Activated B cell treated with CpG ODN at 0.5 μM for 24 hours (primary cell): ENCODE measurements at places on chromosomes 3 and 15.

- peak; percentile 35 for DNase-seq
These were observed 16.2 kb downstream of the NISCH start for GRCh38 chr3:52471371-52472238.

DNA sequence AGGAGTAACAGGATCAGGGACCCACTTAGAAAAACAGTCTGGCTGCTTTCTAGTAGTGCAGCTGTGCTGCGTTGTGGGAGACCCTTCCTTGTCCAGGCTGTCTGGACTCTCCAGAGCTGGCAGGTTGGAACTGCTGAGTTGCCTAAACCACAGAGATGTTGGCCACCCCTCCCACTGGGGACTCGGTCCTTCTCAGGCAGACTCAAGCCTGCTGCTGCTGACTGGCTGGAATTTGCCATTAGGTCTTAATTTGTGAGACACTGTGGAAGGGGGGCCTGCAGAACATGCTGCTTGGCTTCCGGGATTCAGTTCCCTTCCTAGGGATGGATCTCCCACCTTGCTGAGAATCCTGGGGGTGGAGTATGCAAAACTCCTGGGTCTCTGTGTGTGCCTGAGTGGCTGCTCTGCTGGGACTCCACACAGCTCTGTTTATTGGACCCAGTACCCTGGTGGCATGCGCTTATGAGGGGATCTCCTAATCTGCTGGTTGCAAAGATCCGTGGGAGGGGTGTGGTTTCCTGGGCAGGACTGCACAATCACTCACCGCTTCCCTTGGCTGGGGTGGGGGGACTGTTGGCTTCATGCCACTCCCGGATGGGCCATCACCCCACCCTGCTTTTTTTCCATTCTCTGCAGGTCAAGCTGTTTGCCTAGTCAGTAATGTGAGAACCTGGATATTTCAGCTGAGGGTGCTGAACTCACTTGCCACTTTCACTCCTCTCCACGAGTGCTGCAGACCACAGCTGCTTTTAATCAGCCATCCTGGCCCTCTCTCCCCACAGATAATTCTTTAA is 150.5 kb downstream of the CFAP20DC start:
- DNase-seq, result peak; percentile 23

- no peak for DNase-seq
These were observed 328.9 kb upstream of the RBMS3 start for GRCh38 chr3:28951772-28952556.

GRCh38 chr3:183189641-183190040 is 27.1 kb upstream of the LAMP3 start:
- no peak for DNase-seq

- no peak for DNase-seq
These were observed 809.7 kb downstream of the NR2F2 start for GRCh38 chr15:97140216-97140615.

GRCh38 chr3:125179143-125179883 is 33.2 kb downstream of the SLC12A8 start:
- no peak for DNase-seq

DNA sequence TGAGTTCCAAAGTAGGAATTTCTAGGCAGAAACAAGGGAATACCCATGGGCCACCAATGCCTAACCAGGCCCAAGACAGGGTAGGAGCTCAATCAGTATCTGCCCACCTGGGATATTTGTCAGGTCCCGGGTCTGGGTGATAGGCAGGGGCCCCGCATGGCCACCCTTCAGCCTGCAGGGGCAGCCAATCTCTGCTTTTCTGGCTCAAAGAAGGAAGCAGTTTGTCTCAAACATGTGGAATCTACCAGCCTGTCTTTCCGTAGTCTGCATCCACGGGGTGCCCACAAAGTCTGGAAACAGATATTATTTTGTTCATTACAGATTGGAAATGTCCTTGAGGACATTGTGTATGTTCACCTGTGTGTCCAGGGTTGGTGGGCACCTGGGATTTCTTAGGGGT is 56.2 kb downstream of the CEMIP start:
- DNase-seq, result no peak

DNA sequence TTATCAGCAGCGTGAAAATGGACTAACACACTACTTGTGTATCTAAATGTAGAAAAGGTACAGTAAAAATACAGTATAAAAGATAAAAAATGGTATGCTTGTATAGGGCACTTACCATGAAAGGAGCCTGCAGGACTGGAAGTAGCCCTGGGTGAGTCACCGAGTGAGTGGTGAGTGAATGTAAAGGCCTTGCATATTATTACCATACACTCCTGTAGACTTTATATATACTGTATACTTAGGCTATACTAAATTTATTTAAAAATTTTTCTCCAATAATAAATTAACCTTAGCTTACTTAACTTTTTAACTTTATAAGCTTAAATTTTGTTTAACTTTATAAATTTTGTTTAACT is 67.2 kb upstream of the TSPAN3 start:
- DNase-seq, result no peak

- DNase-seq, result no peak
These were observed 30.4 kb downstream of the ATG3 start for GRCh38 chr3:112531358-112531781.

DNA sequence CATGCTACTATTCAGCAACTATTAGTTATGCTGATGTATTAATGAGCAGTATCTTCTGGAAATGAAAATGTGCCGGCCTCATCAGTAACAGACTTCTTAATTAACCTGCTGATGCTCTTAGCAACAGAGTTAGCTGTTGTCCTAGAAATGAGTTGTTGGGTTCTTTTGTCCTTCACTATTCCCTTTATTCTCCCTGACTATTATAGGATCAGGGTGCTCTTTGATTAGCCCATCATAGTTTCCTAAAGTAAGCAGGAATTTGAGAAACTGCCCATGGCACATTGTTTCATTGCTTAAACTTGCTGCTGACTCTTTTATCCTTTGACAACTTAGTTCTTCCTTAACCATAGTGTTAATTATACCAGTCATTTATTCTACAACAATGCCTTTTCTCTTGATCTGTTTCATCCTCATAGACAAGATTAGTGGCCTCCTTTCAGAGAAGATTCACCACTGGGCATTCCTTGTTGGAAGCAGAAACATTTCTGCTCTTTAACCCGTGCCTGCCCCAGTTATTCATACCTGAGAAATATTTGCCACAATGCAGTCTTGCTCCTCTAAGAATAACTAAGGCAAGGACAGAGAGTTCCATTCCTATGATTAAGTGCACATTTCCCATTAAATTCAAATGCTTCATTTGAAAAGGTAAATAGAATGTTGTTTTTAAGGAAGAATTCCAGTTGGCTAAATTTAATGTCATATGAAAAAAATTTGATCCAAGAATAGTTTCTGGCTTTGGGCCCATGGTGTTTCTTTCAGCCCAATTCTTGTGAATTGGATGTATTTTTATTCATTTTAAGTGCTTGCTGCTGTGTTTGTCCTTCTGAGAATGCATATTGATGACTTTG is 573.3 kb upstream of the TBL1XR1 start:
- DNase-seq, result no peak

DNA sequence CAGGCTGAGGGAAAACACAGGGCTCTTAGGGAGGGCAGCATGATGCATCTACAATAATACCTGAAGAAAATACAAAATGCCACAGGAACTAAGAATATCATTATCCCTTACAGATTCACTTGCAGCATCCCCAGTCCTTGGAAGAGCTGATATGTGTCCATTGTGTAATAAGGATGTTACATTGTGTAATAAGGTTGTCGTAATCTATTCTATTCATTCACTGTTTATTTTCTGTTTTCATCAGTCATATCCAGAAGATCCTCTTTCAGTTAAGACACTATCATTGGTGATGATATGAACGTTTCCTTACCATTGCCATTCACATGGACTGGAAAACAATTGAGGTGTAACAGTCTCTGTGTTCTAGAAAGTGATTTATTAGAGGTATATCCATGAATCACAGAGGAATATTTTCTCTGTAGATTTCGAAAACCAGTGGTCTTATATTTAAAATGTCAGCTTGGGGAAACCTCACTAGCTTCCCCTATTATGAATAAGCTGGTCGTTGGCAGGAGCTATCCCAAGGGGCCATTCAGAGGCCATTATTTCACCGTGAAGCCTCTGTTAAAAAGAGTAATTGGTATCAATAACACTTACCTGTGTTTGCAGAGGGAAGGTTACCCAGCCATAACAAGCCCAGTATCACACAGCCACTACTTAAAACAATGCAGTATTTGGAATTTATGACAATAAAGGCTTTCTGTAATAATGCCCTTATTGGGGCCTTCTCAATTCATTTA is 241.1 kb downstream of the ZNF385D start:
- DNase-seq, result no peak

DNA sequence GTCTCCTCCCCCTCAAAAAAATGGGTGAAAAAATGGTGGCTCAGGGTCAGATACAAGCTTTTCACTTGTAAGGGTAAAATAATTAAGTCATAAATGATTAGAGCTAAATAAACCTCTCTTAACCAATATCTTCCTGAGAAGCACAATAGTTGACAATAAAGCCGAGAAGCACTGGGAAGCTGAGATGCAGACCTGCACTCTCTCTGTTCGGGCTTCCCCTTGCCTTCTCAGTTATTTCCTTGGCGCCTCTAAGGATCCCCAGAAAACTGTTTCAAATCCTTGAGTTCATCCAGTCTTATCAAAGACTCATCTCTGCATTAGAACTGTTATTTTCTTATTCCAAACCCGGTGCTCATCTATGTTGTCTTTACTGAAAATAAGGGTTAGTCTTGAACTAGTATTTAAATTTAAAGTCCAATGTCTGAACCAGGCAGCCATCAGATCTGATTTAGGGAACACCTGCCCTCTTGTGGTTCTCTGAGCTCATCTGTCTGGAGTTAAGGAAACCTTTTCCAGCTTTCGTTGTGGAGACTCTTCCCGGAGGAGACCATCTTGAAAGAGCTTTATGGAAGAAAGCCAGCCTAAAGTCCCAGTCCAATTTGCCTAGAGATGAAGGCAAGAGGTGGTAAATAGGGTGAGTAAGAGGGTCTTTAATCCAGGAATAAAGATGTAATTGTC is 256.4 kb upstream of the MCTP2 start:
- DNase-seq, result no peak

DNA sequence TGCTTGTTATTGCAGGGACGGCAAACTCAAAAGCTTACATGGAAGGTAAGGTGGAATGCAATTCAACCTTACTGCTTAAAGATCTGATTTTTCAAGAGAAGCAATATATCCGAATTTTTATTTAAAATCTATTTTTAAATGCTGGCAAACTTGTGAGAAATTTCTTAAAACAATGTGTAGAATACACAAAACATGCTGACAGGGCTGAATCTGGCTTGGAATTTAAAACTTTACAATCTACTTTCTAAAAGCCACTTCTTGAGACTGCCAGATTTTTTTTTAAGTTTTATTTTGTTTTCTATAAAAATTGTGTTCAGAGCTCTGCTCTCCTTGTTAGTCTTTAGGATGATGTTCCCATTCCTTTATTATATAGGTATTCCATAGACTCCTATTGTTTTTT is 146.7 kb downstream of the ADAM10 start:
- no peak for DNase-seq

DNA sequence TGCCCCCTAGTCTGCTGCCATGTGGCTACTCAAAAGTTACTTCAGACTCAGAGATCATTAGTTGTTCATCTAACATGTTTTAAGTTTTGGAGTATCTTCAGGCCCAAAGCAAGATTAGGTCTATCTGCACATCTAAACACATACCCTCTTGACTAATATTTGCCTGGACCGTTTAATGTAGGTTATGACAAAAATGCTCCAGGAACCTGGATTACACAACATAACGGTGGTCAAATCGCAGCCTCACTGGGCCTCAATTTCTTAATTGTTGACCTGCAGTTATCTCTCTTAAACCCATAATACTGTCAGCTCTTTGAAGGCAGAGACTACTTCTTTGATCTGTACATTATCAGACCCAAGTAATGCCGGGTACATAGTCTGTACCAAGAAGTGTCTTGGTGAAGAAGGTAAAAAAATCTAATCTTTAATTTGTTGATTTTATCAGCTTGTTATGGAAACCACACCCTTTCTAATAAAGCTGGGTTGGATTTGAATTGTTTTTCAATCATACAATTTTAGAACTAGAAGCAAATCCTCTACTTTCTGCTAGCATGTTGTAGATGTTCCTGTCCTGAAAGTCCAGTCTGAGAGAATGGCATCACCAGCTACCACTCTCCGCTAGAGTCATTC is 3.6 kb downstream of the SNRK start:
- DNase-seq, result no peak

GRCh38 chr3:159832024-159832423 is 156.6 kb upstream of the IL12A start:
- no peak for DNase-seq

DNA sequence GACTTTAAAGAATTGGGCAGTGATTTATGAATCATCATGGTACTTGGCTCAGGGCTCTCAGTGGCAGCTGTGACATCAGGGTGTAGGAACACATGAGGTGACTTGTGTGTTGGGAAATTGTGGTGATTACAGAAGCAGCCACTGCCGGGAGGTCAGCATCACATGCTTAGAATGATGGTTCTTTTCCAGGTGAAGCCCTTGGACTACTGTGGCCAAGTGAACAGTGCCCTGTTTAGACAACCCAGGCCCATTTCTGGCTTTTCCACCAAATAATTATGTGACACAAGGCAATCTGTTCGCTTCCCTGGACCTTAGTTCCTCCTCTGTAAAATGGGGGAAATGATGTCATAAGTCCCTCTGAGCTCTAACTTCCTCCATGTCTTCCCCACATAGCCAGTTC is 139.7 kb upstream of the ROPN1 start:
- no peak for DNase-seq

- no peak for DNase-seq
These were observed 38.7 kb upstream of the CCDC50 start for GRCh38 chr3:191290311-191291025.

DNA sequence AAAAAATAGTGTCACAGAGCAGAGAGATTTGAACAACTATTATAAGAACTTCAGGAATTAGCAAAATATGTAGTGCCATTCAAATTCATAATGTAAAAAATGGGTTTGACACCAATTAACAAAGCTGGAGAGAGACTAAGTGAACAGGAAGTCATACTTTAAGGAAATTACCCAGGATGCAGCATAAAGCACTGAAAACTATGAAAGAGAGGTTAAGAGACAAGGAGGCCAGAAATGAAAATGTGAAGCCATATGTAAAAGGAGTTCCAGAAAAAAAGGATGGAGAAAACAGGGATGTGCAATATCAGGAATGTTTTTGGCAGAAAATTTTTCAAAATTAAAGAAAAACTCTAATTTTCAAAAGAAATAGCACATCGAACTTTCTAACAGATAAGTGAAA is 57.6 kb downstream of the SLCO2A1 start:
- DNase-seq, result no peak
